ENCODE measurements at places on chromosomes 4 and X.

GRCh38 chr4:8247047-8247930 is 22.3 kb upstream of the HTRA3 start:
- DNase-seq, result no peak

GRCh38 chr4:28654618-28655017 is 1794.0 kb downstream of the STIM2 start:
- DNase-seq, result no peak

- DNase-seq, result no peak
Observed at GRCh38 chr4:141009931-141010330, 123.3 kb downstream of the RNF150 start.

GRCh38 chr4:82905205-82905604 is 4.7 kb downstream of the THAP9 start:
- peak; percentile 42 for DNase-seq

GRCh38 chrX:129026202-129026601 is 497.1 kb downstream of the SMARCA1 start:
- DNase-seq, result no peak

DNA sequence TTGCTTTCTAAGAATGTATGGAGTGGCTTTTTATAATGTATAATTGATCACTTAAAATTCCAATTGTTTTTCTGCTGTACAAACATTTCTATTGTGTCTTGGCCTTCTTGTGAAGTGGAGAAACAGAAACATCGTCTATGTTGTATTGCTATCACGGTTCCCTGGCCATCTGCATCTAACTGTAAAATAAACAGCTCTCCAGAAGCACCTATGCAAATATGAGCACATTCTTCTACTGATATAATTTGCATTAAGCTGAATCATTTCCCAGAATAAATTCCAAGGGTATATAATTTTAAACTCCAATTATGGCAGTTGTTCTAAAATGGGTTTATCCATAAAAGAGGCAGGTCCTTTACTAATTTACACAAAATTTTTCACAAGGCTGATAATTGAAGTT is 261.6 kb upstream of the STS start:
- DNase-seq, result no peak

GRCh38 chrX:39724544-39724943 is 373.2 kb downstream of the BCOR start:
- DNase-seq, result no peak

DNA sequence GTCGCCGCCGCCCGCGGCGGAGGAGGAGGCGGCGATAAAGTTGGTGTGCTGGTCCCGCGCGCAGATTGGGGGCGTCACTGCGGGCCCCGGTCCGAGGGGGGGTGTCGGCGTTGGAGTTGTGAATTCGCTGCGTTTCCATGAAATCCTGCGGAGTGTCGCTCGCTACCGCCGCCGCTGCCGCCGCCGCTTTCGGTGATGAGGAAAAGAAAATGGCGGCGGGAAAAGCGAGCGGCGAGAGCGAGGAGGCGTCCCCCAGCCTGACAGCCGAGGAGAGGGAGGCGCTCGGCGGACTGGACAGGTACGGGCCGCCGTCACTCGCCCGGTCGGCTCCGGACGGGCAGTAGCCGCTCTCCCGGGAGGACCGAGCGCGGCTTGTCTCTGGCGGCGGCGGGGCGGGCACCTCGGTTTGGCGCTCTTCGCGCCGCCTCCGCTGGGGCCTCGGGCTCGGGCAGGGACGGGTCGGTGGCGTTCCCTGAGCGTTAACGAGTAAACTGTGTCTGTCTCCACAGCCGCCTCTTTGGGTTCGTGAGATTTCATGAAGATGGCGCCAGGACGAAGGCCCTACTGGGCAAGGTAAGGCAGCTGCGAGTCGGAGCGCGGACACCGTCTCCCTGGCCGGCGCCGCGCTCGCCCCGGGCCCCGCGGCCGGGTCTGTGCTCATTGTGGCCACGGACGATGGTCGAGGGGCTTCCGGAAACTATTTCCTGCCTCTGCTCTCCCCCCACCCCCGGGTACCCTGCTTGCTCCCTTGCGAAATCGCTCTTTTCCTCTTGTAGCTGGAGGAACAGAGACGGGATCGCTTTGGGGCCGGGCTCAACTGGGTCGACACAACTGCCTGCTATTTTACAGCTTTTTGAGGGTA is 658 bp downstream of the KDM6A start:
- peak; percentile 59 for DNase-seq

DNA sequence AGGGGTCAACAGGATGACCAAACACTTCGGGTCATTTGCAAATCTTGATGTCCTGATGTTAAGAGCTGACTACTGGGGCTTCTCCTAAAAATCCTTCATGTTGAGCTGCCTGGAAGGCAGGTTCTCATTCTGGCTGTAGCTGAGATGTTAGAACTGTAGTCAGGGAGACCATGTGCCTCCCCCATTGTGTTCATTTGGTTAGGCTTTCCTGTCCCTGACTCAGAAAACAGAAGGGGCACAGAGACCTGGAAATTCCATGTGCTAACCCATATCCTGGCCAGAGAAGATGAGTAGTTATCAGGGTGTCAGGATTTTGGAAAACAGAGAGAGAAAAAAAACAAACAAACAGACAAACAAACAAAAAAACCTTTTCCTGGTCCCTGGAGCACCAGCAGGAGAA is 177.5 kb downstream of the AR start:
- DNase-seq, result no peak

- DNase-seq, result no peak
Observed at GRCh38 chr4:661231-661630, 12.8 kb downstream of the ATP5ME start.
